Activated naive CD8-positive, alpha-beta T cell treated with anti-CD3 and anti-CD28 coated beads for 36 hours (primary cell): ENCODE measurements at places on chromosomes 6 and 20.

- DNase-seq, result no peak
Measured at GRCh38 chr6:64803470-64804166, 903.4 kb downstream of the EYS start.

DNA sequence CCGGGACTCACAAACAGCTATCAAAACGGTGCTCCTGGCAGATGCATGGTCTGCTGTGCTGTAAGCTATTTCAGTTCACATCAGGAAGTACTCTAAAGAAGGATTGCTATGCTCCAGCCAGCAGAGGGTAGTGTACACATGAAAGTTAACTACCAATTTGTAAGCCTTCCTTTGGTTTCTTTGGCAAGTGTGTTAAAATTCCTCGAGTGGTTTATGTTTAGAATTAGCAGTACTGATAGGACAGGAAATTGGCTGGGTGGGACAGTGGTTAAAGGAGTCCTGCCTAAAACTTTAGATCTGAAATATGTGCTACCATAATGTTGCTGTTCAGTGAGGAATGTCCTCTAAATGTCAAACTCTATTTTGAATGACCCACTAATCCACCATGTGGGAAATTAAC lies 47.4 kb downstream of the TRMT11 start:
- no peak for DNase-seq

DNA sequence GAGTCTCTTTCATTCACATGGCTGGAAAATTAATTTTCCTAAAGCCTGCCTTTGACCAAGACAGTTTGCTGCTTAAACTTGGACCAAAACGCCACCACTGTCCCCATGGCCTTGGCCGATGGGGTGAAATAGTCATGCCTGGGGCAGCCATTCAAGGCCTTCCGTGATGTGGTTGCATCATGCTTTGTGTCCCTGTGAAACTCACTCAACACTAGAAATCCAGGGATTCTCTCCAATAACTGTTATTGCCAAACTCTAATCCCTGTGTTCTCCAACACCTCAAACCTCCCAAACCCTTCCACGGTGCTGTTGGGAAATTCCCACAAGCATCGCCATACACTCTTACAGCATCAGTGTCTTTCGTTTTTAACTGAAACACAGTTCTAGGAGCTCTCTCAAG lies 1.4 kb upstream of the TXNDC5 start:
- no peak for DNase-seq

- DNase-seq, result no peak
Measured at GRCh38 chr6:144364782-144365181, 79.6 kb downstream of the UTRN start.

GRCh38 chr6:35919085-35919826 lies 1.6 kb downstream of the SRPK1 start:
- no peak for DNase-seq

DNA sequence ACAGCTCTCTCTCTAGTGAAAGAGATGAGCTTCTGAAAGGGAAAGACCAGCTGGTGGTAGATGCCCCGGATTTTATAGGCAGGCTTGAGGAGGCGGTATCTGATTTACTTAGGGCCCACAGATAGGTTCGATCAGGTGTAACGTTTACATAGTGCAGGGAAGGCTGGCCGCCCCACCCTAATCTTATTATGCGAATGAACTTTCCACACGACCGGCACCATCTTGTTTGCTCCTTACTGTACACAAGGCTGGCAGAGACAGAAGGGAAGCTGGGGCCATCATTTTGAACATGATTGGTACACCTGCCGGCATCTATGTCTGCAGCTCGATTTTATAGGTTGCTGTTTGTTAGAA lies 212.0 kb upstream of the JARID2 start:
- DNase-seq, result no peak

GRCh38 chr6:131949909-131950766 lies 1.0 kb downstream of the CCN2 start:
- DNase-seq, result peak; percentile 18

DNA sequence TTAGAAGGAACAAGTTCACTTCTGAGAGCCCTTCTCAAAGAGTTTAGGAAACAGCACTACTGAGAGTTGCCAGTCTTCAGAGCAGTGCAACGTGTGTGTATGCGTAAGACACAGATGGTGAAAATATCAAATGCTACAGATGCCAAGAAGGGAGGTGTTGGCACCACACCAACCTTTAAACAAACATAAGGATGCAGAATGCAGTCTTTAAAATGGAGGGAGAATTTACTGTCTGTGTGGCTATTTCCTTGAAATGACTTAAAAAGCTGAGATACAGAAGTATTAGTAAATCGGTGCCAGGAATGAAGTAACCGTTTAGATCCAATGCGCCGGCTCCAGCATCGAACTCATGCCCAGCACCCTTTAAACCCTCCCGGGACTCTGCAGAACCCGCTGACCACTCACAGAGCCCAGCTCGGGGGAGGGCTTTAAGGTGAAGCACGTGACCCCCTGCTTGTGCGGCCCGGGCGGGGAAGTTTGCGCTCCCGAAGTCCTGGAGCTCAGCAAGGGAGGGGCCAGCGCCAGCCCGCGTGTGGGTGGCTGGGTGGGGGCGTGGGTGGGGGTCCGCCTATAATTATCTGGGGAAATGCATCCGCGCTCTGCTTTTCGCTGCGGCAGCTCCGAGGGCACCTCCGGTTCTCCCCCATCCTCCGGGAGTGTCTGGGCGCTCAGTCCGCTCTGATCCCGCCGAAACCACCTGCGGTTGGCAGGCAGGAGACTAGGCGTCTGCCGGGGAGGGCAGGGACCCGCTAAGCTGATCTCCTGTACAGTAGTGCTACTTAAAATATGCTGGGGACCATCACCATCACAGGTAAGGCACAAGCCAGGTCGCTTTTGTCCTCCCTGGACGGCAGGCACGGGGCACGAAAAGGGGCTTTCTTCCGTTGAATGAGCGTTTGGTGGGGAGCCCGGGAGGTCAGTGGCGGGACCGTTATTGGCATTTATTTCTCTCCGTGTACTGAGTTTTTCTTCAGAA lies 66.0 kb downstream of the ZBTB2 start:
- DNase-seq, result peak; percentile 5

GRCh38 chr20:51563486-51564332 lies 21.2 kb upstream of the NFATC2 start:
- DNase-seq, result peak; percentile 33

DNA sequence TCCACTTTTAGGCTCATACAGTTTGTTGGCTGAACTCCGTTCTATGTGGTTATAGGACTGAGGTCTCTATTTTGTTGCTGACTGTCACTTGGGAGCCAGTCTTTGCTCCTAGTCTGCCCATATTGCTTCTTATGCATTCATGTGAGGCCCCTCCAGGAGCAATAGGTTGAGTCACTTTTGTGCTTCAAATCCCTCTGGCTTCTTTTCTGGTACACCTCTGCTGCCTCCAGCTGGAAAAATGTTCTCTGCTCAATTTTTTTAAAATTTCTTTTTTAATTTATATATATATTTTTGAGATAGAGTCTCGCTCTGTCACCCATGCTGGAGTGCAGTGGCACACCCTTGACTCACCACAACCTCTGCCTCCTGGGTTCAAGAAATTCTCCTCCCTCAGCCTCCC lies 42.7 kb upstream of the NOX3 start:
- no peak for DNase-seq

GRCh38 chr20:47749339-47749738 lies 35.9 kb downstream of the SULF2 start:
- DNase-seq, result no peak

DNA sequence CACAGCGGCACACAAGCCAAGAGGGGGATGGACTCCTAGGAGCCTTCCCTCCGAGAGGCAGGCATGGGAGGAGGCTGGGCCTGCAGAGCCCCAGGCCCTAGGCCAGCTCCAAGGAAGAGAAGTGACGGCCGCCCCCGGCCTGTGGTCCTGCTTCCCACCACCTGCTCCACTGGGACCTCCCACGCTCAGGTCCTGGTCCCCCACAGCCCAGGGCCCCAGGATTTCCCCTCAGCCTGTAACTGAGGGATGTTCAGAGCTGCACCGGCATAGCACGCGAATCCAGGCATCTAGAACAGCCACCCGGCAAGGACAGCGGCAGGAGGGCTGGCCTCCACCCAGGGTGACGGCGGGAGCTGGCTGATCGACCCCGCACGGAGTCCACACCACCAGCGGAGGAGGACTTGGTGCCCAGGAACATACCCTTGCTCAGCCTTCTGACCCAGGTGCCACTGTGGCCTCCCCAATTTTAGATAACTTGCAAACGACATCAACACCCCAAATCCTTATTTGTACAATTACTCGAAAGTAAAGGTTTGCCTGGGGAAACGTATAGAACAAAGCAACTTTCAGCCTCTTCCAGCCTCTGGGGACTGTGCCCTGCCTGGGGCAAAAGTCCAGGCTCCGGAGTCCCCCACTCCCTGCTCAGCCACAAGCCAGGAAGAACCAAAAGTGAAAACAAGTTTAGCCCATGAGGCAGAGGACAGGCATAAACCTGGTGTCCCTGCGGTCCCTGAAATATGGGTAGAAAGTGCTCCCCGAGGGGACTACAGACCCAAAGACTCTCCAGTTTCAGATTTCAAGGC lies 3.5 kb downstream of the GATA5 start:
- DNase-seq, result no peak

DNA sequence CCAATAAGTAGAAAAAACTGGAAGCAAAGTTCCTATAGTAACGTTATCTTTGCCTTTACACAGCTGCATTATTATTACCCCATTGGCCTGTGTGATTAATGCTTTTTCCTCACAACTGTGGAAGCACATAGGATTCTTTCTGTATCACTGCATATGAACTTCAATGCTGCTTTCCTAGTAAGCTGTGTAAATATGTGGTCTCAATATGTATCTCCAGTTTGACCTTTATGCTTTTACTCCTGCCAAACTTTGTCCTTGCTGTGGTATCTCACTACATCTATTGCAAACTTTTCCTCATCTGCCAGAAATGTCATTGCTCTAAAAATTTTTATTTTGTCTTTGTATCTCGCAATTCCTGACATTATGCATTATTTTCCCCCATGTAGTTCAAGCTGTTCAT lies 168.6 kb downstream of the ZFAND3 start:
- no peak for DNase-seq

GRCh38 chr6:100342830-100343229 lies 121.9 kb downstream of the SIM1 start:
- DNase-seq, result no peak

- no peak for DNase-seq
Measured at GRCh38 chr20:46006022-46006705, 2.5 kb upstream of the MMP9 start.

GRCh38 chr20:62507323-62507722 lies 31.5 kb upstream of the GATA5 start:
- no peak for DNase-seq

- no peak for DNase-seq
Measured at GRCh38 chr6:17291778-17292177, 10.6 kb downstream of the RBM24 start.

- no peak for DNase-seq
Measured at GRCh38 chr6:41558033-41558807, 12.0 kb downstream of the FOXP4 start.

GRCh38 chr20:2631228-2631627 lies 21.2 kb upstream of the NOP56 start:
- DNase-seq, result no peak
